ENCODE measurements at places on chromosomes 6 and 20.

GRCh38 chr6:82494367-82494766 lies 130.8 kb downstream of the TPBG start:
- DNase-seq, result no peak

DNA sequence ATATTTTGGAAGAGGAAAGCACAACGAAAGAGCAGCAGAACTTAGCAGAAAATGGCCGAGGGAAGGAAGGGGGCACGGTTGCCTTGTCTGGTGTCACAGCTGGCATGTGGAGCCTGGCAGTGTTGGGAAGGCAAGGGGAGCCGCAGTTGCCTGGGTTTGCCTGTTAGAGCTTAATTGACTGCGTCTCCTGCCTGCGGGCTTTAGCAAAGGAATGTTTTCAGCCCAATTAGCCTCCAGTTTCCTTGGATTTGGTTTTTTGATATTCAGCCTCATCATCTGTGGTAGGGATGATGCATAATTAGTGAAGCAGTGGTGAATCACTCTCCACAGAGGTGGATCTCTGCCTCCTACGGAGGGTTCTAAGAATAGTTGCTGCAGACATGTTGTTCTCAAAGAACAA lies 832.6 kb downstream of the QKI start:
- DNase-seq, result no peak

GRCh38 chr20:62979310-62979709 lies 26.8 kb downstream of the SLC17A9 start:
- DNase-seq, result no peak

DNA sequence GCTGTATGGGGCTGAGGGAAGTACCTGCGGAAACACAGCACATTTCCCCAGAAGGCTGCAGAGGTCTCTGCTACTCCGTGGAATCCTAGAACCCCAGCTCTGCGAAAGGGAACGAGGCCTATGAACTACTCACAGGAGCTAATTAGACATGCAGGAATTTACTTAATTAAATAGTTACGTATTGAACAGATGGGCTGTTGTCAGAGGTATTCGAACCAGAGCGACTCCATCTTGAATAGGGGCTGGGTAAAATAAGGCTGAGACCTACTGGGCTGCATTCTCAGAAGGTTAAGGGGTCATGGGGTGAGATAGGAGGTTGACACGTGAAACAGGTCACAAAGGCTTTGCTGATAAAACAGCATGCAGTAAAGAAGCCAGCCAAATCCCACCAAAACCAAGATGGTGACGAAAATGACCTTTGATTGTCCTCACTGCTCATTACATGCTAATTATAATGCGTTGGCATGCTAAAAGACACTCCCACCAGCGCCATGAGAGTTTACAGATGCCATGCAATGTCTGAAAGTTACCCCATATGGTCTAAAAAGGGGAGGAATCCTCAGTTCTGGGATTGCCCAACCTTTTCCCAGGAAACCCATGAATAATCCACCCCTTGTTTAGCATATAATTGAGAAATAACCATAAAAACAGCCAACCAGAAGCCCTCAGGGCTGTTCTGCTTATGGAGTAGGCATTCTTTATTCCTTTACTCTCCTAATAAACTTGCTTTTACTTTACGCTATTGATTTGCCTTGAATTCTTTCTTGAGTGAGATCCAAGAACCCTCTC lies 14.7 kb upstream of the SSTR4 start:
- no peak for DNase-seq

DNA sequence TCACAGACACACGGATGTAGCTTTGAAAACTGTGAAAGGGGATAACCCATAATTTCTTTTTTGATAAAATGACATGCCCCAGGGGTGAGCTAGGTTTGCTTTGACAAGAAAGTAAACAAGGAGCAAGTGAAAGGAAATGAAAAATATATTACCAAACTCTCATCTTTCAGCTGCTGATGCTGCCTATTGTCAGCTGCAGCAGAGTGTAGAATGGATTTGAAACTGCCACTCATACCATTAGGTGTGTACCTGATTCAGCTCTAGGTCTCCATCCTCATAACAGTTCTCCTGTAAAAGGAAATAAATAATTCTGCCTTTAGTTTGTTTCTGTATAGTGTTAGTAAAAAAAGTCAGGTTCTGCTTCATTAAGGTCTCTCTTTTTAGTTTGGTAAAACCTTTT lies 415.1 kb upstream of the MARCKS start:
- no peak for DNase-seq

- peak; percentile 70 for DNase-seq
These were observed 45.6 kb upstream of the ANKEF1 start for GRCh38 chr20:9989066-9989724.

- DNase-seq, result no peak
These were observed 131.2 kb upstream of the RIN2 start for GRCh38 chr20:19626896-19627295.

GRCh38 chr6:90538278-90539046 lies 48.4 kb downstream of the MAP3K7 start:
- no peak for DNase-seq
